ENCODE measurements at places on chromosomes 4 and X.

DNA sequence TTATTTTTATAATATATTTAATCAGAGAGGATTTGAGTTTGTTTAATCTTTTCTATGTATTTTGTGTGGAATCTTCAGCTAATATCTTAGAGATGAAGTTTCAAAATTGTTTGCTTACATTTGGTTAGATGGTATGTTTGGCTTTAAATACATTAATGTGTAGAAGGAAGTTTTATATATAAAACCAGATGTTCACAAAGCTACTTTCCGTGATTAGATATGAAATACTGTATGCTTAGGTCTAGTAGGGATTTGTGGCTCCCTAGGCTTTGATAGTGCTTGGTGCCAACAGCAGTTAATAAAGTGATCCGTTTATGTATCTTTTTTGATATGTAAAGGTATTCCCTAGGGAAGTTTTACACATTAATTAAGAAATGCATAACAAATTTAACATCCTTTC, 223.0 kb downstream of the ARHGAP10 start:
- no peak for DNase-seq

- DNase-seq = peak; percentile 87
Measured at GRCh38 chr4:4248029-4248884, at the start of gene TMEM128. Gene TMEM128 (minus strand): TSS chr4:4248223. CDS start chr4:4248202, 21 bp downstream.

DNA sequence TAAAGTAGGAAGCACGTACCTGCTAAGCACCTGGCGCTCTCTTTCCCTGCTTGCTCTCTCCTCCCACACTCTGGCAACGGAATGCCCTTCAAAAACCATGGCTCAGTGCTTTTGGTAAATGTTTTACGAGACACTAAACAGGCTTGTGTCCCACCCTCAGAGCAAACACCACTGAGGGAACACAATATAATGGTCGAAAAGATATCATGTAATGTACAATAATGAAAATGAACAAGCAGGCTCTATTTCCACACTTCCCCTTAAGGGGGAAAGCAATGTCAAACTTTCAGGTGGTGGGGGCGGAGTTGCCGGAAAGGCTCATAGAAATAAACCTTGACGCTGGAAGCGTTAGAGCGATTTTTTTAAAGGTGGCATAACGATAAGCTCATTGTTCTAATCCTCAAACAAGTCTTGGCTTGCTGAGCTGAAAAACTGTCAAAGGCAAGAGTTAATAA, 115.1 kb downstream of the RBM47 start:
- peak; percentile 53 for DNase-seq

DNA sequence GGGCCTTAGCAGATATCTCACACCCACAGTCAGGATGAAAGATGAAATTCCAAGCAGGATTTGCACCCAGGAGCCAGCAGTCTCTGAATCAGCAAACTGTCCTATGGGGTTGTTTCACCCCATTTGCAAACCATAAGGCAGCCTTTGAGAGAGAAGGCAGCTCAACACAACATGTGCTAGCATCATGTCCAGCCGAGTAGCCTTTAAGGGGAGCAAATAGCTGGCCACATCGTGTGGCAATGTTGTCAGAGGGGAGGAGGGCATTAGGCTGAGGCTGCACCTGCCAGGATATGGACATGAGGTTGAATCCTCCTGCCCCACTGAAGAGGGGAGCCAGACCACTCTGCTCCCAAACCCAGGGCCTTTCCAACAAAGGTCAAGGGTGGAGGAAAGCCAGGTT, 20.6 kb upstream of the PJA1 start:
- no peak for DNase-seq

GRCh38 chr4:163755013-163755412, 260.5 kb downstream of the TMA16 start:
- no peak for DNase-seq

DNA sequence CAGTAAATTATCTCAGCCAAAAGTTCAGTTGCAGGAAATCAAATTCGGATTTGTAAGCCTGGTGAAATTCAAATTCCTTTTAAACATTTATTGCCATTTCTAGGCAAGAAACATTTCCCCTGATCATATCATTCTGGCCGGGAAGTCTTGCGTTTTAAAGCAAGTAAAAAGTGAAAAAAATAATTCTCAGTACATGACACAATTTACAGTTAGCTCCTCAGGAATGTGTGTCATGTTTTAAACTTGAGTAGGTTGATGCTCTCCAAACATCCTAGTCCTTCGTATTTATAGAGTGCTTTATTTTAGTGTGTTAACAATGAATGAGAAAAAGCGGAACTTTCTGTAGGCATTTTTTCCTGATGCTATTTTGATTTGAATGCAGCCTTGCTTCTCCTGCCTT, 158.3 kb upstream of the SCML1 start:
- no peak for DNase-seq

DNA sequence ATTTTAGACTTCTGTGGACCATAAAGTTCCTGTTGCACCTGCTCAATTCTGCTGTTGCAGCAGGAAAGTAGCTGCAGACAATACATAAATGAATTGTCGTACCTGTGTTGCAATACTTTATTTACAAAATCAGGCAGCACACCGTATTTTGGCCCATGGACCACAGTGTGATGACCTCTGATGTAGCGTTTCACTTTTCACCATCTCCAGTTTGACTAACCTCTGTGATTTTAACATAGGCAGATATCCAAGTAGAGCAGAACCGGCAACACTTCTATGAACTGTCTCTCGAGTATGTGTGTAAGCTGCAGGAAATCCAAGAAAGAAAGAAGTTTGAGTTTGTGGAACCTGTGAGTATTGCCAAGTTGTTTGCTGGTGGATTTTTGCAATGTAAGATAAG, 132.7 kb downstream of the ARHGAP10 start:
- no peak for DNase-seq

GRCh38 chrX:53882331-53882730, 161.9 kb downstream of the PHF8 start:
- no peak for DNase-seq

DNA sequence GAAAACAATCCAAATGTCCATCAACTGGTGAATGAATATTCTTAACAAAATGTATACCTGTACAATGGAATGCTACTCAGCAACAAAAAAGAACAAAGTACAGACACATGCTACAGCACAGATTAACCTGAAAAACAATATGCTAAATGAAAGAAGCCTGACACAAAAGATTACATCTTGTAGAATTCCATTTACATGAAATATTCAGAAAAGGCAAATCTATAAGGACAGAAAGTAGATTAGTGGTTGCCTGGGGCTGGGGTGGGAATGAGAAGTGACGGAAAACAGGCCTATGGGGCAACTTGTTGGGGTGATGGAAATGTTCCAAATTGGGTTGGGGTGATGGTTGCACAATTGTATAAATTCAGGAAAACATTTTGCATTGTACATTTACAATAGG, 219.1 kb upstream of the GPC4 start:
- DNase-seq = no peak

GRCh38 chr4:156677131-156677531, 294.5 kb downstream of the PDGFC start:
- DNase-seq = no peak

DNA sequence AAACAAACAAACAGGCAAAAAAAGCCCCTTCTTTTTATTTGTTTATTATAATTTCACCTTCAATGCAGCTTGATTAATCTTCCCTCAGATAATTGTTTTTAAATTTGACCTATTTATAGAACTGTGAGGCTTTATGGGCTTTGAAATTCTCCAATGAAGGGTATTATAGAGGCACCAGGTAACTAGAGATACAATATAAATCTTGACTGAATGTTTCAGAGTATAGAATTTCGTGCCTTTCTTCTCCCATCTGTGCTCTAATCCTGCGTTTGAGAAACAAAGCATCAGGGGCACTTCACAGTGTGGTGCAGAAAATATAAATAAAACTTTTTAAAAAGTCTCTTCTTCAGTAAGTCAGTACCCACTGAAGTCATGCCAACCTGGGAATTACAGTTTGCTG, 120.9 kb downstream of the ANKRD50 start:
- no peak for DNase-seq

- no peak for DNase-seq
Measured at GRCh38 chrX:95754411-95754810, 930.2 kb upstream of the DIAPH2 start.

- DNase-seq = no peak
Measured at GRCh38 chrX:119427024-119427794, 28.1 kb downstream of the SLC25A43 start.

GRCh38 chr4:104915864-104916263, 230.8 kb upstream of the TET2 start:
- no peak for DNase-seq

DNA sequence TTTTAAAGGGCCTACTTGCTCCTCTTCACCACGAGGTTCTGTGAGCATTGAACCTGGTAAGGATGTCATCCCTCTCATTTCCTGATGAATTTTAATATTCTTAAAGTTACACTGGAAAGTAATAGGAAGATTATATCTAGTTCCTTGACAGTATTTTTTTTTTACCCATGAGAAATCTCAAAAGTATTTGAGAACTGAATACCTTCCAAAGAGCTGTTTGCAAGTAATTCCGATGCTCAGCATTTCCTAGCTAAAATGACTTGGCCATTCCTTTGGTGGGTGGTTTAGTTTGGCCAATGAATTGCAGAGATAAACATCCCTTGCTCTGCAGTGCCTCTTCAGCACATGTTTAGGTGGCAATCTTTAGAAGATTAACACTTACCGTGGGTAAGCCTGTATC, 110.2 kb upstream of the WDR1 start:
- DNase-seq = no peak

DNA sequence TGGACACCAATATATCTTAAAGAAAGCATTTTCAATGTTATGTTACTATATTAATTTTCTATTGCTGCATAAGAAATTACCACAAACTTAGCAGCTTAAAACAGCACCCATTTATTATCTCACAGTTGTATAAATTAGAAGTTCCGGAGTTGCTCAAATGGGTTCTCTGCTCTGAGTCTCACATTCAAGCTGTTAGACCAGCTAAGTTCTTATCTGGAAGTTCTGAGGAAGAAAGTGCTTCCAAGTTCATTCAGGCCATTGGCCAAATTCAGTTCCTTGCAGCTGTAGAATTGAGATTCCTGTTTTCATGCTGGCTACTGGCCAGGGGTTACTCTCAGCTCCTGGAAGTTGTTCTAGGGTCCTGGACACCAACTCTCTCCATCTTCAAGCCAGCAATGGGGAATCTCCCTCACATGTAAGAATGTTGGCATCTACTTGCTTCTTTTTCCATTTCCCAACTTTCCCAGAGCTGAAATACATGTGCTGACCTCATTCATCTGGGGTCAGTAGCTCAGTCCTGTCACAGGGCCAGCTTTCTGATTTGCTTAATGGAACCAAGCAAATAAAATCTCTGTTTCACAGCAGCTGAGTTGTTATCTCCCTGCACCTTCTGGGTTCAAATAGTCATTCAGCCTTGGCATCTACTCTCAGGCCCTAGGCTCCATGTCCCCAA, 99.6 kb upstream of the INTU start:
- no peak for DNase-seq

DNA sequence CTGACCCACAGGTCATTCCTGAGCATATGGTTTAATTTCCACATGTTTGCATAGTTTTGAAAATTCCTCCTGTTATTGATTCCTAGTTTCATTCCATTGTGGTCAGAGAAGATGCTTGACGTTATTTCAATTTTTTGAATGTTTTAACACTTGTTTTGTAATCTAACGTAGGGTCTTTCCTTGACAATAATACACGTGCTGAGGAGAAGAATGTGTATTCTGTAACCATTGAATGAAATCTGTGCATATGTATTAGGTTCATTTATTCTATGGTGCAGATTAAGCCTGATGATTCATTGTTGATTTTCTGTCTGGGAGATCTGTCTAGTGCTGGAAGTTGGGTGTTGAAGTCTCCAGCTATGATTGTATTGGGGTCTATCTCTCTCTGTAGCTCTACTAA, 486.4 kb upstream of the RPS6KA3 start:
- DNase-seq = no peak

DNA sequence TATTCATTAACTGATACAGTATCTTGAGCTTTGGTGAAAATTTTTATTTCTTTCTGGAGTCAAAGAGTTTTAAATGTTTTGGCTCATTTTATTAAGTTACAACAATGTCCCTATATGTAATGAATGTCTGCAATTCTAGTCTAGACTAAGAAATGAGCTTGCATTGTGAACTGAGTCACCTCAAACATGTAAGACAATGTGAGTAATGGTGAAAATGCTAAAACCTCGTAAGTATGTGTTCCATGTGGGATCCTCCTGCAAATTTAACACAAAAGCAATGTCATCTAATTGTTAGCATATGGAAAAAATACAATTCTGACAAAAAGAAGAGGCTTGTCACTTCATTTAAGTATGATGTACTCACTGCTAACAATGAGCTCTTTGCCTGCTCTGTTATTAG, 480.5 kb upstream of the FSTL5 start:
- DNase-seq = no peak

- no peak for DNase-seq
Measured at GRCh38 chr4:134126955-134127354, 74.6 kb downstream of the PABPC4L start.

GRCh38 chrX:117969328-117969727, 147.3 kb downstream of the KLHL13 start:
- no peak for DNase-seq

- DNase-seq = no peak
Measured at GRCh38 chrX:148417934-148418333, 82.5 kb upstream of the AFF2 start.

GRCh38 chrX:68941385-68941952, 112.6 kb downstream of the EFNB1 start:
- no peak for DNase-seq

DNA sequence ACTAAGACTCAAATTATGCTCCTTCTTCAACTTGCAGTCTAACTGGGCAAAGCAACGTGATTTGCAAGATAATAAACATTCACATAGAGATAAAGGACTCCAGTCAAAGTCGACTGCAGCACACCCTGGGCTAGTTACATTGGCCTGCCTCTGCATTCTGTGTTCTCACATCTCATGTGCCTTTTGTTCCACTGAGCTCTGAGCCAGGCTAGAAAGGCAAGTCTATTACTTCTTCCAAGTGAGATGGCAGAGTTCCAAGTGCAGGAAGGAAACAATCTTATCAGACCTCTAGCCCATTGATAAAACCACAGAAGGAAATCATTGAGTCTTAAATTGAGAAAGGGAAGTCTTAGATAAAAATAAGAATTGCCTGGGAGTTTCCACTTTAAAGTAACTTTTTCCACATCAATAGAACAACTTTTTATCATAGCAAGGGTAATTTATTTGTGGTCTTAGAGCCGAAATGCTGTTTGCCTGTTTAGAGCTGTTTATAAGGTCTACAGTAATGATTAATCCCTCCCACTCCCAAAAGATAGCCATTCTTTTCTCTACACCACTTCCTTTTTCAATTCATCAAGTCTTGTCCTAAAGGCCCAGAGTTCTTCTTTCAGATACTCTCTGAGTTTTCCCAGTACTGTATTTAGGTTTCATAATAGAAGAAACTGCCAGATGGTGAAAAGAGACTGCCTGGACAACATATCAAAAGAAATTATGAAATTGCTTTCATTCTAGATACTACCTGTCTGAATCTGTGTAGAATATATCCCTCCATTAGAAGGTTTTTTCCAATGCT, 200.2 kb downstream of the GUCY2F start:
- no peak for DNase-seq

DNA sequence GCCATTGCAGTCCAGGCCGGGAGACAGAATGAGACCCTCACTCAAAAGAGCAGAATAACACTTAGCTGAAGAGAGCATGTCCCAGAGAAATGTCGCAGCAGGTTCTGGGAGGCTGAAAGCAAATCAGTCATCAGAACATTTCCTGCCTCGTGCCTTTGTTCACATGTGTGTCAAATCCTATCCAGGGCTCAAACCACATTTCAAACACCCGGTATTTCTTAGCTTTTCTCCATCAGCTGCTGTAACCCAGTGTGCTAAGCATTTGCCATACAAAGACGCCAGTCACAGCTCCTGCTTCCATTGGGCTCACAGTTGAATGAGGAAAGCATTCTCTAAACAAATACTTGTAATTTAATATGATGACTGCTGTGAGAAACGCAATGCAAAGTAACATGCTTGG, 6.0 kb downstream of the PALLD start:
- DNase-seq = no peak

GRCh38 chr4:40214038-40214437, 17.2 kb downstream of the RHOH start:
- DNase-seq = no peak
